ENCODE measurements at places on chromosomes 16 and 17. TPM values are rescaled to one million over a fixed set of nuclear protein-coding genes. Genes with fewer than 3 reads are reported as not detected.

DNA sequence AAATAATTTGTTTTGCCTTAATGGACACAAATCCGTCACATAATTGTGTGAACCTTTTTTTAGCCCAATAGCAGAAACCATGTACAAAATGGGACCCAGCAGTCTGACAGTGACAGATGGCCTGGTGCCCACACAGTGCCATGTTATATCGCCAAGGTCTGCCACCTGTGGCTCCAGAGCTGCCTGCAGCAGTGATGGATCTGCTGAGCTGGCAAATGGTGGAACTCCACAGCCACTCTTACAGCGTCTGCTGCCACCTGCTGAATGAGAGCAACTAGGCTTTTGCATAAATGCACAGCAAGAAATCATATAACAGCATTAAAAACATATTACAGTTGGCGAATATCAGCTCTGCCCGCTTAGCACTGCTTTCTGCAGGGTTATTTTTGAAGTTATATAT, 59.4 kb downstream of the NUP93 start:
- no peak for DNase-seq

SPN gene
- polyA plus RNA-seq = 1.4 TPM

SRSF1 gene
- polyA plus RNA-seq = 122 TPM

CACNG1 gene
- polyA plus RNA-seq = not detected

KRTAP3-2 gene
- polyA plus RNA-seq = not detected

GRCh38 chr16:9322769-9323168, 231.3 kb downstream of the HAPSTR1 start:
- DNase-seq = no peak

- no peak for DNase-seq
Measured at GRCh38 chr16:2040787-2041522, 6.7 kb downstream of the NTHL1 start.

HSPB9 gene
- 0.11 TPM for polyA plus RNA-seq

DNA sequence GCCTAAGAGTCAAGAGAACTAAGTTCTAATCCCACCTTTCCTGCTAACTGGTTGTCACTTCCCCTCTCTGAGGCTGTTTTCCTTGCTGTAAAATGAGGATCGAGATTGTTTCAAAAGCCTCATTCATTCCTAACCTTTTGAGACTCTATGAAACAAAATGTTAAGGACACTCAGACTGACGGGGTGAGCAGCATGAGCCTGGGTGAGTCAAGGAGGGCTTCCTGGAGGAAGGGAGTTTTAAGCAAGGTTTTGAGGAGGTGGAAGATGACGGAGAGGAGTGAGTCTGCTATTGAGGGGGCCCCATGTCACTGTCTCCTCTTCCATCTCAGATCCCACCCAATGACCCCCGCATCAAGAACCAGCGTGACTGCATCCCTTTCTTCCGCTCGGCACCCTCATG, 4.1 kb downstream of the EPX start:
- no peak for DNase-seq

EPX gene
- not detected for polyA plus RNA-seq

TBC1D3 gene
- polyA plus RNA-seq = 0.06 TPM

DNA sequence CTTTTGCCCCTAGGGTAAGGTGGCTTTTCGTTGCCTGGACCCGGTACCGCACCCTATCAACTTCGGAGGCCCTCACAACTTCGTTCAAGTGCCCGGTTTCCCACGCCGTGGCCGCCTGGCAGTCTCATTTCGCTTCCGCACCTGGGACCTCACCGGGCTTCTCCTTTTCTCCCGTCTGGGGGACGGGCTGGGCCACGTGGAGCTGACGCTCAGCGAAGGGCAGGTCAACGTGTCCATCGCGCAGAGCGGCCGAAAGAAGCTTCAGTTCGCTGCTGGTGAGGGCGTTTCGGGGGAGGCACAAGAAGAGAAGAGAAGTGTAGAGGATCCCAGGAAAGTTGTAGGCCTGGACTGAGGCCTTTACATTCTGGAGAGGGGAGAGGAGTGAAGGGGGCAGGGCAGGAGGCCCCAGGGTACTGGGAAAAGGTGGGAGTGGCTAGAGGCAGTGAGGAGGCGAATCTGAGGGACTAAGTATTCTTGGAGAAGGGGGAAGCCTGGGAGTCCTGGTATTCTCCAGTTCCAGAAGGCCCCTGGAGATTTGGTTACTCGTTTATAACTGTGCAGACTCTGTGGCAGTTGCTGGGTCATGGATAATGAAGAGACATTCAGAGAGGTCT, 5.5 kb downstream of the CNTNAP1 start:
- DNase-seq = no peak

GRCh38 chr16:77711179-77711578, 11.1 kb upstream of the NUDT7 start:
- DNase-seq = no peak

KCNG4 gene
- not detected for polyA plus RNA-seq

Measured in urinary bladder (tissue), 4 donors.